Activated CD8-positive, alpha-beta memory T cell treated with anti-CD3 and anti-CD28 coated beads for 48 hours (primary cell): ENCODE measurements at places on chromosomes 3 and 15.

GRCh38 chr15:96924570-96924969 is 594.1 kb downstream of the NR2F2 start:
- no peak for DNase-seq

DNA sequence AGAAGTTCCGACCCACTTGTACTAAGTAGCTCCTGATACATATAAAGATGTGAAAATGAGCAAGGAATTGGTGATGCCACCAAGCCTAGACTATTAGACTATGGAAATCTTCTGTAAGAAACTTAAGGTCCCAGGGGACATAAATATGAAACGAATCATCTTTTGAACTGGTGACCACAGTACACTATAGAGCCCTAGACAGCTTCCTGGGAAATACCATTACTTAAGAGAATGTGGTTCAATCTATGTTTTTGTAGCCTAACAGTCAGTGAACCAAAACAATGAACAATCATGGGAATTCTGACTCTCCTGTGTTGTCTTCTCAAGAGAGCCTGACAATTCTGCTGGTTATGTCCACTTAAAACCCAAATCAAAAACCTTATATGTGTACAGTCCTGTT is 191.6 kb downstream of the GREM1 start:
- no peak for DNase-seq

DNA sequence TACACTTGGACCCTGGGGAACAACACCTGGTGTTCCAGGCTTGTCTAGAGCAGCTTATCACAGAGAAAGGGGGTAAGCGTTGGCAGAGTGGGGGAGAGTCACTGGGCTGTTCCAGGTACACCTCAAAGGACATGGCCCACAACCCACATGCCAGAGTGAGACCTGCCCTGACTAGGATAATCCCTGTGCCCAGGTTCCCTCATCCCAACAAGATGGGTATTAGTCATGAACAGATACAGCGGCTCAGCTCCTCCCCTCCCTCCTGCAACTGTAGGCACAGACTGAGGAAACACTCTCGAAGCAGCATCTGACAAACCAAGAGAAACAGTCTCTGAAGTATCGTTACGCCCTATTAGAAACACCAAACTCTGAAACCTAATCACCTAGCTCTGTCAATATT is 32.1 kb upstream of the RPS17 start:
- DNase-seq: no peak

- DNase-seq: no peak
Measured at GRCh38 chr3:44862226-44862637, 520 bp downstream of the TMEM42 start.

GRCh38 chr15:45481135-45481534 is 41.4 kb downstream of the SLC30A4 start:
- DNase-seq: no peak

DNA sequence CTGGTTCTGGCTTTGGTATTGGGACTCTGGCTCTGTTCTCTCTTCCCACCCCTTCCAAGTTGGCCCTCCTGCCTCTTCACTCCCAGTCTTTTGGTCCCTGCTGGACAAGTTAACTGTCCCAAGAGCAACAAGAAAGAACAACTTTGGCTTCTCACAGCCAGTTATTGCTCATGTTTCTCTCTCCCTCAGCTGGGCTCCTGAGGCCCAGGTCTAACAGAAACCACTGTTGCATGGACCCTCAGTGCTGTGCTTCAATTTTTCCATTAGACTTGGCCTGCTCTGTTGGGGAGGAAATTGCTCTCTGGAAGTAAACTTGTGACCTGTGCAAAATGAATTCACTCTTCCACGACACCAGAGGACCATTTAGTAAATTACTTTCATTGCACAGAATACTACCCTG is 64.5 kb downstream of the CHST2 start:
- no peak for DNase-seq

- DNase-seq: peak; percentile 65
Measured at GRCh38 chr3:13091898-13092611, 18.8 kb upstream of the IQSEC1 start.

GRCh38 chr15:94327356-94327936 is 96.1 kb downstream of the MCTP2 start:
- DNase-seq: no peak

DNA sequence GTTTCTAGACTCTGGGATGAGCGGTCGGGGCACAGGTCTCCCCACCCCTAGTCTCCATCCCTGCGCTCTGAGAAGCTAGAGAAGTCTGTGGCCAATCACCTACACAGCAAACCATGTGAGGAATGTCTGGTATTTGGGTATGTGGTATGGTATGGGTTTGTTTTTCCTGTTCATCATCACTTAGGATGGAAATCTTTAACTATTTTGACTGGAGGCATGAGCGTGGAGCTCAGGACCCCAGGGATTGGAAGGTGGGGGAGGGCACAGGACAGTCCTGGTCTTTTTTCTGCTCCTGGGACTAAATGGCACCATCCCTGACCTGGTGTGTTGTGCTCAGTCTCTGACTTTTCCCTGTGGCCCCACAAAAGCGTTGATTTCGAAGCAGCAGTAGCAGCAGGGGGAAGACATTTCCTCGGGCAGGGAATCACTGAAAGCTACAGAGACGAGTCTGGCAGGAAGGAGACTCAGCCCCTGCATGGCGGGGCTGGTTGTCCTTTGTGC is 191.7 kb upstream of the TPM1 start:
- no peak for DNase-seq

DNA sequence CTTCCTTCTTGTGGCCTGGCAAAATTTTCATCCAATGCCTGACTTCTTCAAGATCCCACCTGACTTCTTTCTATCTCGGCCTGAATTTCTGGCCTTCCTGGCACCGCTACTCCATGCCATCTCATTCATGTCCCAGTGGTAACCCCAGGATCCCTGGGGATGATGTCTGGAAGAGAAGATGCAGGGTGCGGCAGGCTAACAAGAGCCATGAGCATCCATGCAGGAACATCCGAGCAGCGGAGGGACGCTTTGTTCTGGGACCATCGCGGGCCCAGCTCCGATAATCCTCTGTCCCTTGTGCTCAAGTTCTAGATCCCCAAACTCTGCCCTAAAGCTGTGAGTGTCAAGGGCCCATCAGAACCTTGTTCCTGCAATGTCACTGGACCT is 10.9 kb downstream of the MYL3 start:
- no peak for DNase-seq

DNA sequence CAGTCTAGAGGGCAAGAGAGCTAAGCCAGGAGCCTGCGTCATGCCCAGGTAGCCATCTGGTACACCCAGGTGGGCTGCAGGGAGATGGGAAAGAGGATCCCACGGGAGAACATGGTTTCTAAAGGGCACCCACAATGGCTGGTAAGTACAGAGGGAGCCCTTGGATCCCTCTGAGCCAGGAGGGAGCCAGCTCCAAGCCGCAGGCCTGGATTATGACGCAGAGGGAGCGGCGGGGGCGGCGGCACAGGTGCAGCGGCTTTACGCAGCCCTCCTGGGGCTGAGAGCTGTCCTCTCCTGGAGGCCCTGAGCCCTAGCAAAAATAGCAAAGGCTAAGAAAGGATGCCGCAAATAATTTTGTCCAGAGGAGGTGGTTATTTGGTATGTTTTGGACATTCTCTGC is 2.8 kb downstream of the CAV3 start:
- no peak for DNase-seq

GRCh38 chr3:192645437-192645836 is 81.9 kb downstream of the FGF12 start:
- no peak for DNase-seq

DNA sequence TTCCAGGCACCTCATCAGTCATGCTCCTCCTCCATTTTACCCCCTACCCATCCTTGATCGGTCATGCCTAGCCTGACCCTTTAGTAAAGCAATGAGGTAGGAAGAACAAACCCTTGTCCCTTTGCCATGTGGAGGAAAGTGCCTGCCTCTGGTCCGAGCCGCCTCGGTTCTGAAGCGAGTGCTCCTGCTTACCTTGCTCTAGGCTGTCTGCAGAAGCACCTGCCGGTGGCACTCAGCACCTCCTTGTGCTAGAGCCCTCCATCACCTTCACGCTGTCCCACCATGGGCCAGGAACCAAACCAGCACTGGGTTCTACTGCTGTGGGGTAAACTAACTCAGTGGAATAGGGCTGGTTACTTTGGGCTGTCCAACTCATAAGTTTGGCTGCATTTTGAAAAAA is 52.6 kb downstream of the CAPN3 start:
- DNase-seq: no peak

DNA sequence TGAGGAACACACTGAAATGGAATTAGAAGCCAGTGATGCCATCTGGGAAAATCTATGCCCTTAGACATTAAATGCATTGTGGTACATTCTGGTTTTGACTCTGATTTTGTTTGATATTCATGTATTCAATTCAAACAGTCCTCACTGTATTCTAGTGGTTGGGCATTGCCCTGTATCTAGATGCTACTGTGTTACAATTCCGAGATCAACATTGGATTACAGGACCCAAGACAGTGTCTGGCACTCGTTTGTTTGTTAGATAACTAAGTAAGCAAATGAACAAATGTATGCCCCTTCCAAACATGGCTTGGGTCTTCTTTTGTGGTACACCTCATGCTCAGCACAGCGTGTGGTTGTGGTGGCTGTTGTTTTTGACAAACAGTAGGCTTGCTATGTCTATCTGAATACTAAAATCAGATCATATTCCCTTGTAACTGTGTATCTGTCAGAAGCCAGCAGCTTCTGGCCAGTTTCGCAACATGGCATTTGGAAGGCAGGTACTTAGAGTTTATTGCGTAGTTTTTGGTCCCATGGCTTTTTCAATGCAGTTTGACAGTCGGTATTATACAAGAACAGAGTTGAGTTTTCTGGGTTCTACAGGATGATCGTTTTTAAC is 5.7 kb downstream of the FILIP1L start:
- no peak for DNase-seq

DNA sequence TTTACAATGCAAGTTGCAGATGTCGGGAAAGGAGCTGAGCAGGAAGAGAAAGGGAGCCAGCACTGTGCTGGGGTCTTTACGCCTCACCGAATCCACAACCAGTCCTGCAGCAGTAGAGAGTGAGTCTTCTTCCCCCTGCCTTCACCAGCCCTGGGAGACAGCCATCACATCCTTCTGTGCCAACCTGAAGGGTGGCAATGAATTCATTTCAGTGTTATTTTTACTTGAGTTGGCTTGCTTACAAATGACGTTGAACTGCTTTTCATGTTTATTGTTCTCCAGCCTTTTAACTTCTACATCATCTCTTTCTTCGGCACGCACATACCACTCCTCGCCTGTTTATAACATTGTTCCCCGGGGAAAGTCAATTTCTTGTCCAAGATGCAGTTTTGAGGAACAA is 77.1 kb downstream of the TRIM42 start:
- no peak for DNase-seq

GRCh38 chr3:115996420-115997108 is 373.3 kb downstream of the GAP43 start:
- no peak for DNase-seq

DNA sequence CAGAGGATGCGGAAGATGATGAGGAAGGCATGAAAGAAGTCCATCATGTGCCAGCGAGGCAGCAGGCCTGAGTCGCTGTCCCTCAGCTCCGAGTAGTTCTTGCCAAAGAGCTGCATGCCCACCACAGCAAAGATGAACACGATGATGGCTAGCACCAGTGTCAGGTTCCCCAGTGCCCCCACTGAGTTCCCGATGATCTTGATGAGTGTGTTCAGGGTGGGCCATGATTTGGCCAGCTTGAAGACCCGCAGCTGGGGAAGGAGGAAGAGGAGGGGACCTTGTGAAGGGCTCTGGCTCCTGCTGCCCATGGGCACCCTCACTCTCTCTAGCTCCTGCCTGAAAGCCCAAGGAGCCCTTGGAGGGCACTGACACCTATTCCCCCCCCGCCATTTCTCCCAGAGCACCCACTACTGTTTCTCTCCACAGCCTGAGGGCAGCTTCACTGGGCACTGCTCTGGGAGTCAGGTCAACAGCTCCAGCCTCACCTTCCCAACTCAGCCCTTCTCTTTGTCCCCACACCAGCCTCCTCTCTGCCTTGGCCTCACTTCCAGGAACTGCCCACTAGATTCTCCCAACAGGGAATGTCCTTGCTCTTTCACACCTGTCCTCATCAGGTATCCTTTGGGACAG is 63.6 kb downstream of the SCN5A start:
- no peak for DNase-seq

GRCh38 chr3:13482106-13482690 is 2.1 kb downstream of the HDAC11 start:
- no peak for DNase-seq

- no peak for DNase-seq
Measured at GRCh38 chr15:75694241-75695182, 18.1 kb downstream of the CSPG4 start.
